Calu3 (cell line): ENCODE measurements at places on chromosomes 2 and 18.

- DNase-seq, result no peak
Measured at GRCh38 chr2:176242276-176242675, 27.0 kb upstream of the MTX2 start.

DNA sequence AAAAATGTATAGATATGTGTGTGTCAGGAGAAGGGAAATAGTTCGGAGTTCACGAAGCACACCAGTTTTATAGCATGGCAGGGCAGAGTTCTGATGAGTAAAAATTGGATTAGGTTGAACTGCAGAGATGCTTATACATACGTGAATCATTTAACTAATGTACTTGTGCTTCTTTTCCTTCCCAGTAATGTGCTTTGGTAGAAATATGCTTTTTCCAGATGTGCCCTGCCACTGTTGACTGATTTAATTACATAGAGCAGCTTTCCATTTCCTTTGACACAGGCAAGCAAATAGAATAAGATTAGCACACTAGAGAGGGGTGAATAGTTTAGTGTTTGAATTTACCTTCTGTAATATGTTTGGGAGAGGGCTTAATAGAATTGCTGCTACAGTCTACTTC, 28.9 kb upstream of the ARMC9 start:
- no peak for DNase-seq

GRCh38 chr18:45687621-45688020, 36.4 kb upstream of the SLC14A1 start:
- DNase-seq, result no peak

- no peak for DNase-seq
Measured at GRCh38 chr2:76613330-76613729, 902.6 kb upstream of the GCFC2 start.

- DNase-seq, result no peak
Measured at GRCh38 chr2:419687-420317, 131.9 kb upstream of the ALKAL2 start.

GRCh38 chr18:35387152-35387571, 10.0 kb upstream of the ZNF396 start:
- DNase-seq, result peak; percentile 21

- DNase-seq, result no peak
Measured at GRCh38 chr2:126627643-126628042, 28.3 kb upstream of the GYPC start.

DNA sequence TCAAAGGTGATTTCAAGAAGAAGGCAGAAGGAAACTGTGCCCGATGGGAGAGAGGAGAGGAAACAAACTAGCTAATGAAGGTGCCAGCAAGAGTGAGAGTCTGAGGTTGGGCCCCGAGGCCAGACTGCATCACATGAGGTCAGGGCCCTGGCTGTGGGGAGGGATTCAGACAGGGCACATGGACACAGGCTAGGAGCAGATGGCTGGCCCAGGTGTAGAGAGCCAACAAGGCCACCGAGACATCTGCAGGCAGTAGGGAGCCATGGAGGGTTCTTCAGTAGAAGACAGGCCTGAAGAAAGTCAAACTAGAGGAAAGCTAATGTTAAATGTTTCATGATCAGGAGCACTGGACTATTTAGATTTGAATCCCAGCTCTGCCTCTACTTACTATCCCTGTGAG, 755.0 kb upstream of the RAB6C start:
- no peak for DNase-seq

DNA sequence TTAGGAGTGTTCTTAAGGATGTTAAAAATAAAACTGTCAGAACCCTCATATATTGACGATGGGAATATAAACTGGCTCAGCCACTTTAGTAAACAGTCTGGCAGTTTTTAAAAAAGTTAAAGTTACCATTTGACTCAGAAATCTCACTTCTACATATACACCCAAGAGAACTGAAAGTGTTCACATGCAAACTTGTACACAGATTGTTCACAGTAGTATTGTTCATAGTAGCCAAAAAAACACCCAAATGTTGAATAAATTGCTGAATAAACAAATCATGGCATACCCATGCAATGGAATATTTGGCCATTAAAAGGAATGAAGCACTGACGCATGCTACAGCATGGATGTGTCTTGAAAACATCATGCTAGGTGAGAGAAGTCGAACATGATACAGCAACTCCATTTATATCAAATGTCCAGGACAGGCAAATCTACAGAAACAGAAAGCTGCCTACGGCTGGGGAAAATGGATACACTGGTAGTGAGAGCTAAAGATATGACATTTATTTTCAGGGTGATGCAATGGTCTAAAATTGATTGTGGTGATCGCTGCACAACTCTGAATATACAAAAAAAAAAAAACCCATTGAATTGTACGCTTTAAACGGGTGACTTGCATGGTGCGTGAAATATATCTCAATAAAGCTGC, 10.1 kb downstream of the RPL31 start:
- no peak for DNase-seq

- no peak for DNase-seq
Measured at GRCh38 chr2:54947646-54948045, 102.6 kb downstream of the RTN4 start.

GRCh38 chr2:177635696-177636095, 243.1 kb downstream of the AGPS start:
- DNase-seq, result no peak

GRCh38 chr2:180038997-180039396, 31.9 kb upstream of the CWC22 start:
- DNase-seq, result no peak

GRCh38 chr2:240557101-240557751, 562 bp downstream of the ANKMY1 start:
- no peak for DNase-seq

GRCh38 chr2:120305937-120306490, 39.9 kb upstream of the INHBB start:
- DNase-seq, result no peak

DNA sequence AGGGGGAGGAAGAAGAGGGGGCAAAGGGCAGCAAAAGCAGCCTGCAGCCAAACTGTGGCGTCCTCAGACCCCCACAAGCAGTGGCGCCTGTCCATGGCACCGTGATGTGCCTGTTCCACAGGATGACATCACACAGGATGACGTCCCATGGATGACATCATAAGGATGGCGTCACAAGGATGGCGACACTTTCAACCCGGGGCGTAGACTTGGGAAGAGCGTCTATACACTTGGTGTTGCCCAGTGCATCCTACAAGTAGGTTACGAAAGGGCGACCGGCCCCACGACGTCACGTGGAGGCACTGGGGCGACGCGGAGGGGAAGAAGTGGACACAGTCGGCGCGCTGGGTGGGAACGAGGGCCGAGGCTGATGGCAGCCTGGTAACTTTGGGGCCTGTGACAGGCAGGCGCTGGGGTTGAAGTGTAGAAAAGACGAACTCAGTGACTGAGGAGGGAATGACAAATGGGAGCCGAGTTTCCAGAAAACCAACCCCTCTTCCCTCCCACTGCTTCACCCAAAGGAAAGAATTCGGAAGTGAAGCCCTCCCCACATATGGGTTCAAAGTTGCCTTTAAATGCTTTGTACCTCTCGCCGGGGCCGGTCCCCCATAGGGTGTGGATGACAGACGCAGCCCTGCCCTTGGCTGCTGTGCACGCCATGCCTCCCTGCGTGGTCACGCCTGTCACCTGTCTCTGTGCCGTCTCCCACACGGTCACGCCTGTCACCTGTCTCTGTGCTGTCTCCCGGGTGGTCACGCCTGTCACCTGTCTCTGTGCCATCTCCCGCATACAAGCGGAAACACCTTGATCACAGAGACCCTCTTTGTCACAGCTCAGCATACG, 13.4 kb upstream of the KCNG2 start:
- DNase-seq, result no peak

DNA sequence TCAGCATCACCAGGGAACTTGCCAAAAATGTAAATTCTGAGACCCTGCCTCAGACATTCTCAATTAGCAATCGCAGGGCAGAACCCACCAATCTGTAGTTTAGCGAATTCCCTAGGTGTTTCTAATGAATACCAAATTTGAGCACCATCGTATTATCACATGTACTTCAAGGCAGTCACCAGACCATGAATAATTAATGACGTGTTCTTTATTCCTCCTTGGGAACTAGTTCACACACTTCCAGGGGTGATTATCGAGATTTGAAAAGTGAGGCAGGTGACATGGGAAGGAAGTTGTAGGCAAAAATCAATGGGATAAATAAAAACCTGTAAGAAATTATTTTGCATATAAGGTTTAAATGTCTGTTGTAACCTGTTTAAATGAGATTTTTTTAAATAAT, 102.5 kb upstream of the CRIM1 start:
- no peak for DNase-seq

DNA sequence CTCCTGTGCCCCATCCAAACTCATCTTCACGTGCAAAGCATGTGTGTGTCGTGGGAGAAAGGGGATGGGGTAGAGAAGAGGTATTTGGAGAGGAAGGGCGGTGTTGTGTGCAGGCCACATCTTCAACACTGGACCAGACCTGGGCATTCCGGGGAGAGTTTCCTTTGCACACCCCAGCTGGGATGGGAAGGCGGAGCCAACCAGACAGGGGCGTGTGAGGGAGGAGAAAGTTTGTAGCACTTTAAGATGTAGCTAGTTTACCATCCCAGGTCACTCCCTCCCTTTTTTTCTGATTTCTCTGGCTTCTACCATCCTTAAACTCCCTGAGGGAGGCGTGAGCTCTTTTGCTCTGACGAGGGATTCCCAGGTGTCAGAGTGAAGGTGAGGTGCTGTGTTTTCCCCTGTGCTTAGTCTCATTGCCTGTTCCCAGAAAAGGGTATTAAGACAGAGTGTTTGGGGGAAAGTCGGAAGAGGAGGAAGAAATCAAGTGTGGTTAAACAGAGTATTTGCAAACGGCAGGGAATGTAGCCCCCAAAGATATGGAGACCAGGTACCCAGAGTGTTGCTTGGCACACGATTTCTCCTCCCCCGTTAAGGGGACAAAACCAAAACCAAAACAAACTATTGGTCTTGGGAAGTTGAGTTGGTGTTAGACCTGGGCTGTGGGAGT, 1.6 kb downstream of the SETBP1 start:
- no peak for DNase-seq

GRCh38 chr2:203802342-203803052, 65.1 kb upstream of the CTLA4 start:
- DNase-seq, result no peak

DNA sequence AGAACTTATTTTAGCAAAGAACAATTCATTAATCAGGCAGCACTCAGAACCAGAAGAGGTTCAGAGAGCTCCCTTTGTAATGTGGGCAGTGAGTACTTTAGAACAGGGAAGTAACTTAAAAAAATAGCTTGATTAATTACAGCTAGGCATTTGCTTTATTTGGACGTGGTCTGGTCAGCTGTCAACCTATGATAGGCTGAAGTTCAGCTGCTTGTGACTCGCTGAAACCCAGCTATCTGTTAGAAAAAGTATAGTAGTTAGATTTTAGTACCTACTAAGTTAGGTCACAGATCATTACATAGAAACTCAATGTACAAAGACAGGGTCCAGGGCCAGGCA, 40.0 kb downstream of the PKDCC start:
- DNase-seq, result no peak

DNA sequence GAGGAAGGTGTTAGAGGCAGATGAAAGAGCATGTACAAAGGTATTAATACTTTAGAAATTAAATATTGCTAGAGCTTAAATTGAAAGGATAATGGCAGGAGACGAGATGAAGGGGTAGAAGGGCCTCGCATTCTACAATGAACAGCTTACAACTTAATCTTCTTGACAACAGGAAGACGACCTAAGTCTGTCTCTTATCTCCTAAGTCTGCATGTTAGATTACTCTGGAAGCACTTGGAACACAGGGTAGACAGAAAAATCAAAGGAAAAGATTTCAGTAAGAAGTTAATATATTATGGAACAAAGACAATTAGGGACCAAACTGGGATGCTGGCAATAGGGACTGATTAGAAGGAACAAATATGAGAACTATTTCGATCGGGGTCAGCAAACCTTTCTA, 34.9 kb downstream of the SMC6 start:
- DNase-seq, result no peak

DNA sequence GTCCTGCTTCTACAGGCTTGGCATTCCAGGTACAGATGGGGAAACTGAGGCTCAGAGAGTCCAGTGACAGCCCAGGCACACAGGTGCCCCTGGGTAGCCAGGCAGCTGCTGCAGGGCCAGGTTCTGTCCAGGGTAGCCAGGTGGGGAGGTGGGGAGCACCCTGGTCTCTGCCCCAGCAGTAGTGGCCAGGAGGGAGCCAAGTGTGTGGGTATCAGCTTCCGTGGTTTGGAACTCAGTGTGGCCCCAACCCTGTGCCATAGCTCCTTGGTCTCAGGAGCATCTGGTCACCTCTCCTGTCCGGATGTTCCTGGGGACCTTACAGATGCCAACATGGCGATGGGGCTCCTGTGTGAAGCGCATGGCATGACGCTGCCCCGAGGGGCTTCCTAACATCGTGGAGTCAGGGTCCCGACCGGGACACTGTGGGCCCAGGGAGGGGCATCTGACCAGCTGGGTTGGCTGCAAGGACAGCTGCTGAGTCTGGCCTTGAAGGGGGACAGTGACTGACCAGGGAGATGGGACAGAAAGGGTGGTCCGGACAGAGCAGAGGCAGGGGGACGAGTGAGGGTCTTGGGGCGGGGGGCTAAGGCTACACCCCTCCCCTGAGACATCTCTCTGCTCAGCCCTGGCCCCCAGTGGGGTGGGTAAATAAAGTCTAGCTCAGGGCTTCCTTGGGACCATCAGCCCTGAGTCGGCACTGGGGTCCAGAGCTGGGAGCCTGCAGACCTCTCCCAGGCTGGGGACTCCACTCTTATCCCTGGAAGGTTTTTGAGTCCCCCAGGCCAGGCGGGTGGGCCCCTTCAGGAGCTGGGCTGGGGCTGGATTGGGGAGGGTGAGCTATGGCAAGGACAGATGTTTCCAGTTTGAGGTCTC, 76.0 kb upstream of the SMAD7 start:
- no peak for DNase-seq

DNA sequence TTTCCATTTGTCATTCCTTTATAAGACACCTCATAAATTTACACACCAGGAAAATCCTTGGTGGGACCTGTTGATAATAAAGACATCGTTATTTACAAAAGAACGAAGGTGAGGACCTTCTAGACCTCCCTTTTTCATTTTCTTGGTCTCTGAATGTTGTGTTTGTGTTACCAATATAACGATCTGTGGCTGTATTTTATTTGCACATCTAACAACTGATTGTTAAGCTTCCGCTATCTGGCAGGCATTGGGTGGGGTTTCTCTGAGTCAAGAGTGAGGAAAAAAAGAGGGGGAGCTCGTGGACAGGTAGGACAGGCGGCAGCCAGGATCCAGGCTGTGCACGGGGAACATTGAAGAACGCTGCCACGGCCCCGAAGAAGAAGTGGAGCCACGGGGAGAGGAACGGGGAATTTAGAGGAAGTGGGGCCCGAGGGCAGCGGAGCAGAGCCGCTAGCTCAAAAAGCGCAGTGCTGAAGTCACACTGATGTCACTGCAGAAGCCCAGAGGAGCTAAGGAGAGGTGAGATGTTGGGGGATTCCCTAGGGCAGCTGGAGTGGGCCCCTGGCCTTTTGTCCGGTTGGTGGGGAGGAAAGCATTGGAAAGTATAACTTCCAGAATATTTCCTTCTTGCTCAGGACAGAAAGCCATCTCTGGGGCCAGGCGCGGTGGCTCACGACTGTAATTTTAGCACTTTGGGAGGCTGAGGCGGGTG, 20.9 kb upstream of the DNMT3A start:
- no peak for DNase-seq

DNA sequence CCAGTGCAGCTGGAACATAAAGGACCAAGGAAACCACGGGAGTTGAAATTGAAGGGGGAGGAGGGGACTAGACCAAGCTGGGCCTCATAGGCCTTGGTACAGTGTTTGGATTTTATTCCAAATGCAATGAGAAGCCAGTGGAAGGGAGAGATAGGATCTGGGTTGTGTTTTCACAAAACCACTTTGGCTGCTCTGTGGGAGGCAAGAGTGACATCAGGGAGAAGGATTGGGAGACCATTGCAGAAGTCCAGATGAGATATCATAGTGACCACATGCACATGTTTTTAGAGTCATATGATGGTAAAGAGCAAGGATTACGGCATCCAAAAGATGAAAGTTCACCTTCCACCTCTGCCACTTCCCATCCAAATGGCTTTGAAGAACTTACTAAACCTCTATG, 210.2 kb downstream of the PAX3 start:
- no peak for DNase-seq
